ENCODE measurements at places on chromosomes 2 and 18.

GRCh38 chr2:138272524-138273195, 228.9 kb upstream of the SPOPL start:
- DNase-seq = no peak

- DNase-seq = no peak
Measured at GRCh38 chr2:175880-176820, 87.7 kb downstream of the SH3YL1 start.

DNA sequence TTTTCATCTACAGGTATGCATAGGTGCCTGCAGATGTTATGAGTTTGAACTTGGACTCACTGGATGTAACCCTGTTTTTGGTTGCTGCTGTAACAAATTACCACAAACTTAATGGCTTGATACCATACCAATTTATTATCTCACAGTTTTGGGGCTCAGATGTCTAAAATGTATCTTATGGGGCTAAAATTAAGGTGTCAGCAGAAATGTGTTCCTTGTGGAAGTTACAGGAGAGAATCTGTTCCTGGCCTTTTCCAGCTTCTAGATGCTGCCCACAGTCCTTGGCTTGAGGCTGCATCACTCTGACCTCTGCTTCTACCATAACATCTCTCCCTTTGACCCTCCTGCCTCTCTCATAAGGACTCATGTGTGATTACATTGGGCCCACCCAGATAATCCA, 47.6 kb downstream of the POLE4 start:
- no peak for DNase-seq

DNA sequence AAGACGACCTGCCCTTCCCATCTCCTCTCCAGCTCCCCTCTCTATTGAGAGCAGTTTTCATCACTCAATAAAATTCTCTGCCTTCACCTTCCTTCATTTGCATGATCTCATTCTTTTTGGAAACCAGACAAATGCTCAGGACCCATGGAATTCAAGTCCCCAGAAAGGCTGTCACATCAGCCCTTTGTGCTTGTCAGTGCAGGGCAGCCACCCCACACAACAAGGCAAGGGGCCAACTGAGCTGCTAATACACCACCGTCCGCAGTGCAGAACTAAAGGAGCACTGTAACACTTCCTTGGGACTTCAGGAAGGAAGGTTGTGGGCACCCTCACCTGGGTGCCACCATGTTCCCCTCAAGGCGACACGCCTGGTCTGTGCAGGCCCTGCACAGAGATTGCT, 26.2 kb downstream of the MCEE start:
- DNase-seq = no peak

DNA sequence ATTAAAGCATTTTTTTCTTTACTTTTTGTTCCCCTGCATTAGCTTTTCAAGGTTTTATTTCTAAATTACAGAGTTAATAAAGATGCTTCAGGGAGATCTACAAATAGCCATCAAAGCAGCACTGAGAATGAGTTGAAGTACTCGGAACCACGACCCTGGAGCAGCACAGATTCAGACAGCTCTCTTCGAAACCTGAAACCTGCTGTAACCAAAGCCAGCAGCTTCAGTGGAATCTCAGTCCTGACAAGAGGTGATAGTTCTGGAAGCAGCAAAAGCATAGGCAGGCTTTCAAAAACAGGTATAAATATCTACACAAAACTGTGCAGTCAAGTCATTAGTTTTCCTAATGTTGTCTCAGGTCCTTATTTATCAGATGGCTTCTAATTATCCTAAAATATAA, 102.8 kb upstream of the UBXN4 start:
- no peak for DNase-seq

DNA sequence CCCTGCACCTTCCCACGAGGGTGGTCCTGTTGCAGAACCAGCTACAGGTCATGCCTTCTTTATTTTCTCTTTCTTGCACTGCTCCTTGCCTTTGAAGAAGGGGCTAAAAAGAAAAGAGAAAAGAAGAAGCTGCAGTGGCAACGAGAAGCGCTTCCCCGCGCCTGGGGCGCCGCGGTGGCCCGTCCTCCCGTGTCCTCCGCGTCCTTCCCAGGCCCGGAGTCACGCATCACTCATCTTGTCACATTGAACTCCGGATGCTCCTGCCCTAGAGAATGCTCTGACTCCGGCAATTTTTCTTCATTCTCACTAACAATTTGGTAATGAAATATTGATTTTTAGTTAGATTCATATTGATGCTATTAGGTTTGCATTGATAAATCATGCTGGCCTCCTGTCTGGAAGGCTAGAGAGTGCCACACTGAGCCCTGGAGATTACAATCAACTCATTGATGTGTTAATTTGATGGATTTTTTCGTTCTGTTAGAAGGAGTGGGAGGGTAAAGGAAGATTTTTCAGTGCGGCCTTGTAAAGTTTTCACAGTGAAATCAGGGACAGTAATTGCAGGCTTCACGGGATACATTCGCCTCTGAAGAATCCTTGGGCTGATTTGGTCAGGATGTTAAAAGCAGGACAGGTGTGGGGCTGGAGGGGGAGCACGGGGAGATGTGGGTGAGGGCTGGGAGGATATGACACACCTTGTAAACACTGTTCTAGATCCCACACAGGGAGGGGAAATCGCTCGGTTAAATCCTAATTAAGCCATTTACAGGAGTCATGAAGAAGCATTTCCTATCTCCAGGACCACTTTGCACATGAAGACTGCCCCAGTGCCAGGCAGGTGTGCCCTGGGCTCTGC, 349.3 kb downstream of the ZNF516 start:
- no peak for DNase-seq

GRCh38 chr2:125559186-125559585, 1096.8 kb upstream of the GYPC start:
- DNase-seq = no peak

All from activated CD4-positive, alpha-beta T cell treated with anti-CD3 and anti-CD28 coated beads for 24 hours (primary cell).